D341Med (cell line): ENCODE measurements at places on chromosomes 5 and 9.

GRCh38 chr5:151901611-151902010 is 23.0 kb downstream of the GLRA1 start:
- no peak for DNase-seq

- no peak for DNase-seq
Observed at GRCh38 chr5:180806351-180807011, 3.9 kb upstream of the MGAT1 start.

DNA sequence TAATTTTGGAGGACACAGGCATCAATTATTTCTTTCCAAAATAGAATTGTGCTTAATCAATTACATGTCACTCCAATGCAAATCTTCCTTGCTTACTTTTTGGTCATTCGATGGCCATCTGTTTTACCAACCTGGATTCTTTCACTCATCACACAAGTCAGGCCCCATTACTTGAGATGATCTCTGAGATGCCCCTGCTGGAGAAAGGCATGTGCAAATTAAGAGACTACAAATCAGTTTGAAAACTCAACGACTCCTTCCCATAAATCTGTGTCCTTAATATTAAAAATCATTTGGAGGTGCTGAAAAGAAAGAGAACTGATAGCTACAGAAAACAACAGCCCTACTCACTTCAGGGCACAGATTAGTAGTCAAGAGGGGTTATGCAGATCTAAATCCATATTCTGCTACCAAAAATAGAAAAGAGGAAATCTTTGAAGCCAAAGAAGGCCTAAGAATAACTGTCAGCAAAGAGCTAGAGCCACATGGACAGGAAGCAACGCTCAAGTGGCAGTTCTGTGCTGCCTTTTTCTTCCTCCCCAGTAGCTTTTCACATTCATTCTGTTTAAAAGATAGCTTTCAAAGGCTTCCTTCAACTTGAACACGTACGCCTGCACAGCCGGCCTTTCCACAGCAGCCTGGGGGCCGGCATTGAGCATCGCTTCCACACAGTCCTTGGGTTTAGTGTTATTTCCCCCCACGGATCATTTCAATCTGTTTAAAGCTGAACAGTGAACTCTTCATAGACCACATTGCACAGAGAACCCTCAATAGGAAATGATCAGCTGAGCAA is 79.3 kb upstream of the MAP3K1 start:
- DNase-seq = no peak

DNA sequence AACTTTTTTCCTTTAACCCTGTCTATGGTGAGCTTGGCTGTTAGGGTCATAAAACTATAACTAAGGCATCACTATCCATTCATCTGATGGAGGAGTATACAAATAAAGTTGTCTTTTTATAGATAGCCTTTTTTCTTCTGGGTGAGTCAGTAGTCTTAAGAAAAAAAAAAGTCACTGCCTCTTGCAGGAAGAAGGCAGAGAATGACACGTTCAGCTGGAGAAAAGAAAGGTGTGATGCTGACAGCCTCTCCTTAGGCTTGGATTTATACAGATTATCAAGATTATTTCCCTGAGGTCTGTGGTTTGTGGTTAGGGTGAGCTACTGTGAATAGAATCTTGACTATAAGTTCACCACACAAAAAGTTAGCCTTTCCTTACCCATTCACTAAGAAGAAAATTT is 23.0 kb downstream of the EPB41L4B start:
- no peak for DNase-seq

DNA sequence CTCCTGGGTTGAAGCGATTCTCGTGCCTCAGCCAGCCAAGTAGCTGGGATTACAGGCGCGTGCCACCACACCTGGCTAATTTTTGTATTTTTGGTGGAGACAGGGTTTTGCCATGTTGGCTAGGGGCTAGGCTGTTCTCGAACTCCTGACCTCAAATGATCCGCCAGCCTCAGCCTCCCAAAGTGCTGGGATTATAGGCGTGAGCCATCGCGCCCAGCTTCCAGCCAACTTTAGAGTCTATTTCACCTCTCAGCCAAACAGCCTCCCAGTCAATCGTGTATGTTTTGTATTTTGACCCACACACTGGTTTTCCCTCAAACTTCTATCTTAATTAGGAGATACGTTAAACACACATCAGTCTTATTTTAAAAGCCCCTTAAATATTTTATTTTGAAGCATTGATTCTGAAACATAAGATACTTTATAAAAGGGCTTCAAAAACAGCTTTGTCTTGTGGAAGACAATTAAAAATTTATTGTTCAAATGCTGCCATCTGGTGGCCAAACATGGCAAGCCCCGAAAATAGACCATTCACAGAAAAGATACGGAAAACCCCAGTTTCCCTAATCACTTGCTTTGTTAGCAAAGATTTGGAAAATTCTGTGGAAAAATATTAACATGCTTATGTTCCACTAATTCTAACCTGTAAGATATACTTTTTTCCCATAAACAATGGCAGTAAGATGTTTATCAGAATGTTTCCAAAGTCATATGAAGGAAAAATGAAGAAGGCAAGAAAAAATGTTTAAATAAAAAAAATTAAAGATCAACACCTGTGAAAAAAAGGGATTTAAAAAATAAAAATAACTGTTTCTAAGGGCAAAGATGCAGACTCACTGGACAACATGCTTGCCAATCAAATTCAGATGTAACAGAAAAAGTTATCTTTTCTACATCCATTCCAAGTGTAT is 33.1 kb downstream of the APTX start:
- peak; percentile 56 for DNase-seq

DNA sequence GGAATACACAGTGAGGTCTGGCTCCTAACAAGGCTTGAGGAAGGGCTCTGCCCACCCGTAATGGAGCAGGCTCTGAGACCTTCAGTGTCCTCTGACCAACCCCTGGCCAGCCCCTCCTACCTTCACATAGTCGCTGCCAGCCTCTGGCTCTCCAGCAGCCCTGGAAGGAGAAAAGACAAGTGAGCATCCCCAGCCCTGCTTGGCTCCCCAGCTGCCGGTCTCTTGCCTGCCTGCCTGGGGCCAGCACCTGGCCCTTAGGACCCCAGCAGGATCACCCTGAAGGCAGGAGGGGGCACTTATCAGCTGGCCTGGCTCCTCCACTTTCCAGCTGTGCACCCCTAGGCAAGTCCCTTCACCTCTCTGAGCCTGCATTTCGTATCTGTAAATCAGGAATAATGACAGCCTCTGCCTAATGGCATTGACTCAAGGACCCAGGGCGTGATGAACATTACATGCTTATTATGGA is 16.9 kb downstream of the SH2D3C start:
- no peak for DNase-seq

DNA sequence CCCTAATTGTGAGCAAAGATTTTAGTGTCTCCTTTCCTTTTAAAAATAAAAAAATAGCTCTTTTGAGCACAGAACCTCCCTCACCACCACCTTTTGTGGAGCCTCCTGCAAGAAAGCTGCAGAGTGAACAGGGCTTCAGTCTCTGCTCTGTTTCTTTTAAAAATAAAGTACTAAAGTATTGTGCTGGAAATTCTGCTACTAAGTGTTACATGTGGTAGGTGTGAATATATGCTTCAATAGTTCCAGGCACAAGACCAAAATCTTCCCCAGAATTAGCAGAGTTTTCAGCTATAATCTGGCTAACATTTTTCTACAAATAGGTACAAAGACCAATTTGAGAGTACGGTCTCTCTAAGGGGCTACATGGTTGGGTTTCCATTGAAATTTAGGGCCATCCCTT is 40.3 kb upstream of the NFIB start:
- no peak for DNase-seq

- no peak for DNase-seq
Observed at GRCh38 chr9:6938447-6938846, 180.7 kb downstream of the KDM4C start.

GRCh38 chr9:130446101-130446861 is 1.5 kb downstream of the ASS1 start:
- DNase-seq = no peak

GRCh38 chr9:133886563-133887501 is 105.3 kb downstream of the VAV2 start:
- DNase-seq = no peak

DNA sequence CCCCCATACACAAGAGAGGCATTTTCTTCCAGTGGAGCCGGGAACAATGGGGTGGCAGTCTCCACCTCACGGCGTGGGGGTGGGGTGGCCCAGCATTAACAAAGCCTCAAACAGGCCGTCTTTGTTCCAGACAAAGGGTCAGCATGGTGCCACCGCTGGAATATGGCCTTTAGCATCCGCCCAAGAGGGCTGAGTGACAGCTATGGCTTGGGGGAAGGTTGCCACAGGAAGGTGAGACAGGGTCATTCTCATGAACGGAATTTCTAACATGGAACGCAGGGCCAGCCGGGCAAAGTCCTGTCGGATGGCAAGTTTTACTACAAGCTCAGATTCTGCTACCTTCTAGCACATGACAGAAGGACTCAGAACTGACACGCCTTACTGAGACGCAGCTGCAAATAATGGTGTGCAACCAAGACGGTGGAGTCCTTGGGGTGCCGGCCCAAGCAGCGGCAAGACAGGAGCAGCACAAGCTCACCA is 64.0 kb downstream of the OTULIN start:
- no peak for DNase-seq

- no peak for DNase-seq
Observed at GRCh38 chr5:147751156-147751830, 31.2 kb downstream of the JAKMIP2 start.

GRCh38 chr5:38847559-38848347 is 1.9 kb downstream of the OSMR start:
- no peak for DNase-seq

GRCh38 chr9:102875687-102876086 is 119.4 kb upstream of the CYLC2 start:
- DNase-seq = no peak

DNA sequence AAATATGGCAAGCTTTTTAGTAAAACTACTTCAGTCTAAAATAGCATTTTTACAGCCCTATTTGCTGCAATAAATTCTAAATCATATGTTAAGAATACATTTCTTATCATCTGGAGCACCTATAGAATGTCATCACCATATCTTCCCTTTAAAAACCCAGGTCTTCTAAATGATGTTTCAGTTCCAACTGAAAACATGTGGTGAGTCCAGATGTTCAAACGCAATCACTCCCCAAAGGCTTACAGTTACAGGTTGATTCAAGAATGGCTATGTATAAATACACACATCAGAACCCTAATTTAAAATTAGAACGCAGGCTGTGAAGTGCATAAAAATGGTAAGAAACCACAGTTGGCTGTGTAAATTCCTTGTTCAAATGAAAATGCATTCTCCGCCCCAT is 796.3 kb downstream of the MAT2B start:
- DNase-seq = no peak

GRCh38 chr5:147619281-147619878 is 109.5 kb upstream of the DPYSL3 start:
- DNase-seq = no peak

DNA sequence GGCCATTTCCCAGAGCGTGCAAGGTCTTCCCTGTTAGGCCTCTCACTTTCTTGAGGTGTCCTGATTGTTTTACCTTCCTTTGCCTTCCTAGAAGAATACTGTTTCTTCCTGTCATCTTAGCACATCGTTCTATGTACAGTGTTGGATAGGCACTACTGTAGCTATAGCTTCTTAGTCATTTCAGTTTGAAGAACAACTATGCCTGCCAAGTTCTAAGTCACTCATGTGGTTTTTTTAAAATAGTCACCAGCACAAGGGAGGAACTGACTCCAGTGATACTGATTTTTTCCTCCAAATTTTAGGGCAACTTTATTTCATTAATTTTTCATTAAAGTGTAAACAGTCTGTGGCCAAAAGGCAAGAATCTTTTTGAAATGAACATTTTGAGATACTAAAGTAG is 122.4 kb upstream of the NR5A1 start:
- no peak for DNase-seq

- no peak for DNase-seq
Observed at GRCh38 chr5:140073296-140073695, 30.2 kb upstream of the NRG2 start.

GRCh38 chr9:19161257-19162025 is 34.1 kb upstream of the PLIN2 start:
- DNase-seq = no peak

DNA sequence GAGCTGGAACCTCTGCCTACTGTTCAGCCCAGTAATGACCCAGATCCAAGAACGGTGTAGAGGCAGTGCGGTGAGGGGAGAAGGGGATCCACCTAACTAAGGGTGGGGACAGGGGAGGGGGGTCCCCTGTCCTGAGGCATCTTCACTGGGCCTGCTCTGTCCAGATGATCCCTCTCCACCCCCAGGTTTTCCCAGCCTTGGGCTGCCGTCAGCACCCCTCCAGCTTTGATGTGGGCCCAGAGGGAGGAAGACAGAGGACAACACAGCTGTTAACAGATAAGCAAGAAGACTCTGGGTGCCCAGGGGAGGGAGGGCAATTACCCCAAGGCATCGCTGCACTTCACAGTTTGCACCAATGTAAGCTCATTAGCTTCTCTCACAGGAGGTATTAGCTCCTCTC is 19.3 kb downstream of the BICD2 start:
- peak; percentile 30 for DNase-seq

- DNase-seq = no peak
Observed at GRCh38 chr5:132142459-132142858, 68.9 kb downstream of the CSF2 start.

DNA sequence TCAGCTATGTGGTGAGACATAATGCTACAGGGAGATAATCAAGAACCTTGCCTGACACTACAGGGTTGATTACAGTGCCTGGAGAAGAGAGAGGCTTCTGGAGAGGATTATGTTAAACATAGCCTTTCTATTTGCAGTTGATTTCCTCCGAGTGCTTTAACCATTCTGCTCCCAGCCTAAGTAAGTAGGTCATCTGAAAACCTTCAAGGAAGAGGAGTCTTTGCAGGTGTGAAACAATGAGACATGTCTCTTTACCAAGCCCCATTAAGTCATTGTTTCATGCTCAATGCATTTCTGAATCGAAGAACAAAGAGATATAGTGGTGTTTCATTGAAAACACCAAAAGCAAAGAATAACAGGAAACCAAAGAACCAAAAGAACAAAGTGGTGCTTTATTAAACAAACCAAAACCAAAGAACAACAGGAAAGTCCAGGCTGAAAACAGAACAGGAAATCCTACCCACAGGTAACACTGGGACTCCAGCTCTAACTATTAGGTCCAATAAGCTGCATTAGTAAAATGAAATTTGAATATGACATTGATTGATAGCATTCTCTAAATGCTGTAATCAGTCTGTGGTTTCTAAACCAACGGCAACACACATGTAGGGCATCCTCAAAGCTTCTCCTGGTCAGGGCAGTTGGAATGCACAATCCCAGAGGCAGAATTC is 113.3 kb upstream of the SPATA31D4 start:
- DNase-seq = no peak

- DNase-seq = no peak
Observed at GRCh38 chr5:74679966-74680365, 5.1 kb upstream of the HEXB start.

GRCh38 chr5:56360816-56361215 is 127.7 kb upstream of the ANKRD55 start:
- DNase-seq = no peak

GRCh38 chr9:113701774-113702755 is 174.0 kb upstream of the ZNF618 start:
- DNase-seq = no peak

- DNase-seq = no peak
Observed at GRCh38 chr9:129351058-129351641, 173.1 kb upstream of the IER5L start.

GRCh38 chr5:14174230-14174636 is 31.1 kb downstream of the TRIO start:
- DNase-seq = no peak

GRCh38 chr5:170330568-170331054 is 33.0 kb upstream of the LCP2 start:
- DNase-seq = no peak

- DNase-seq = no peak
Observed at GRCh38 chr5:14136228-14136627, 6.9 kb upstream of the TRIO start.
